Thymus (tissue), 14 donors: ENCODE measurements at places on chromosomes 7 and 10.

GRCh38 chr7:37738321-37738720 is 54.8 kb downstream of the GPR141 start:
- no peak for DNase-seq

DNA sequence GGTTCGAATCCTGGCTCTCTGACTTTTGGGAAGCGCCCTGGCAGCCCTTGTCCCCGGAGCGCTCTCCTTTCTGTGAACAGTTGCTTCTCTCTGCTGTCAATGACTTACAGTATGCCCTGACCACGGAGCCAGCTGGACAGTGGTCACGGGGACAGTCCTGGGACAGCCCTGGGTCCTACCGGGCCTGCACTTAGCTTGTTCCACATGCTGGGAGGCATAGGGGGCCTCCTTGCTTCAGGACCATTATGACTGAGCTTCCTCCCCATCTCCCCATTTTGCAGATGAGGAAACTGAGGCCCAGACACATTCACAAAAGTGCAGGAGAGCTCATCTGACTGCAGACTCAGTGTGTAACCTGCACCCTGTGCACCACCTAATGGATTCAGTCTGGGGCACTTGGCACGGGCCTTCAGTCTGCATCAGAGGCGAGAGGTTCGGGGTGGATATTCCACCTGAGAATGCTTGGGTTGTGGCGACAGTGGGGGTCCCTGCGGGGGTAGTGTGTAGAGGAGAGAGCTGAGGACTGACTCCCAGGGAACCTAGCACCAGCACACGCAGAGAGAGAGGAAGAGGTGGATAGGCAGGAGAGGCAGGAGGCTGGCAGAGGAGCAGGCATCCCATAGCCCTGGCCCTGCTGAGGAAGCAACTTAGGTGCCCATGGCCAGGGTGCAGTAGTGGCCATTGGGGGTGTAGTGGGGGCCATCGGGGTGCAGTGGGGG is 1.6 kb downstream of the DOCK1 start:
- no peak for DNase-seq

DNA sequence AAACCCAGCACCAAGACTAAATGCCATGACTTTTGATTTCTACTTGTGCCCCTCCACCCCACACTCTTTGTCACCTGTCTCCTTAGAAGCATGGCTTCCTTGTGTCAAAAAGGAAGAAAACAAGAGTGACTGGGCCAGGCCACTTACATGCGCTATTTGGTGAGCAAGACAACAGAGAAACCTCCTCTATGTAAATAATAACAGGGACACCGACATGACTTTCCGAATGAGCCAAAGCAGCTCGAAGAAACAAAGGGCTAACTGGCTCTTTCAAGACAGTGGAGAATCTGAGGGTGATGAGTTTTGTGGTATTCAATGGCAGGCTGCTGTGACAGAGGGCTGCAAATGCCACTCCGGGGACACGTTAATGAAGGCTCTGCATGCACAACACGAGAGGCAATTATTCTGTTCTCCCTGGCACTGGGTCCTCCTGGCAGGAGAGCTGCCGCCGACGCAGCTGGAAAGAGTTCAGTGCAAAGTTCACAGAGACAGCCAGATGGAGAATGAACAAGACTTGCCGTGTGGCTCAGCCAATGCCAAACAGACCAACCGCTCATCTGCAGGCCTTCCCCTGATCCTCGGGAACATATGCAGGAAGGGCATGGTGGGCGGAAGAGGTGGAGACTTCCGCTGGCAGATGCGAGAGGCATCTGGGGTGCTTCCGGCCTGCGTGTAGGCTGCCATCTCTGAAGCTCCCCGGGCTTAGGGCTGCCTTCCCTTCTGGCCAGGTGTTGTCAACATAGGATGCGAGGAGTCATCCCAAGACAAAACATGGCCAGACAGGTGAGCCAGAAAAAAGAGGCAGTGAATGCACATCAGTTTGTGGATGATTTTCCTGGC is 59.1 kb upstream of the SMNDC1 start:
- no peak for DNase-seq

- DNase-seq: no peak
Measured at GRCh38 chr7:77306231-77307067, 106.8 kb upstream of the FGL2 start.

DNA sequence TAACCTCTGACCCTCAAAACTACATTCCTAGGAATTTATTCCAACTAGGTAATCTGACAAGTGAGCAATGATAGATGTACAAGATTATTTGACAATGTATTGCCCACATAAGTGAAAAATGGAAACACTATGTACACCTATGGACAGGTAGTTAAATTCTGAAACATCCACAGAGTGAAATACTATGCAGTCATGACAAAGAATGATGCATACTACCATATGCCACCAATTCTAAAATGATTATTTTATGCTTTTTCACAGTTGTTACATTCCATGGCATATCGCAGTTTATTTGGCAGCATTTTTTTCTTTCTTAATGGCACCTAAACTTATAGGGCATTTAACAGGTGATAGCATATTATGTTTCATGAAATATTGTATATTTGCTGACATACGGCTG is 20.1 kb upstream of the TNPO3 start:
- no peak for DNase-seq

GRCh38 chr7:134034652-134035051 is 92.5 kb upstream of the LRGUK start:
- DNase-seq: no peak
